ENCODE measurements at places on chromosomes 2 and 18.

DNA sequence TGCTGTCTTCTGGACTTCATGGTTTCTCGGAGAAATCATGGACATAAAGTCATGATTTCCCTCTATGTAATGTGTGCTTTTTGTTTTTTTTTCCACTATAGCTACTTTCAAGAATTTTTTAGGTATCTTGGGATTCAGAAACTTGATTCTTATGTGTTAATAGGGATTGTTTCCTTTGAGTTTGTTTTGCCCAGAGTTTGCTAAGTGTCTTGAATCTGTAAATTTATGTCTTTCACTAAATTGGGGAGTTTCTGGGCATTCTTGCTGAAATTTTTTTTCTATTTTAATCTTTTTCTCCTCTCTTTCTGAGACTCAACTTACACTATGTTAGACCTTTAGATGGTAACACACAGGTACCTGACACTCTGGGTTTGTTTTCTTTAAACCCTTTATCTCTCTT lies 182.7 kb downstream of the LAMA1 start:
- DNase-seq, result no peak

- DNase-seq, result no peak
Observed at GRCh38 chr2:56379066-56379465, 195.3 kb downstream of the CCDC85A start.

GRCh38 chr2:47230418-47230817 lies 75.3 kb upstream of the STPG4 start:
- no peak for DNase-seq

DNA sequence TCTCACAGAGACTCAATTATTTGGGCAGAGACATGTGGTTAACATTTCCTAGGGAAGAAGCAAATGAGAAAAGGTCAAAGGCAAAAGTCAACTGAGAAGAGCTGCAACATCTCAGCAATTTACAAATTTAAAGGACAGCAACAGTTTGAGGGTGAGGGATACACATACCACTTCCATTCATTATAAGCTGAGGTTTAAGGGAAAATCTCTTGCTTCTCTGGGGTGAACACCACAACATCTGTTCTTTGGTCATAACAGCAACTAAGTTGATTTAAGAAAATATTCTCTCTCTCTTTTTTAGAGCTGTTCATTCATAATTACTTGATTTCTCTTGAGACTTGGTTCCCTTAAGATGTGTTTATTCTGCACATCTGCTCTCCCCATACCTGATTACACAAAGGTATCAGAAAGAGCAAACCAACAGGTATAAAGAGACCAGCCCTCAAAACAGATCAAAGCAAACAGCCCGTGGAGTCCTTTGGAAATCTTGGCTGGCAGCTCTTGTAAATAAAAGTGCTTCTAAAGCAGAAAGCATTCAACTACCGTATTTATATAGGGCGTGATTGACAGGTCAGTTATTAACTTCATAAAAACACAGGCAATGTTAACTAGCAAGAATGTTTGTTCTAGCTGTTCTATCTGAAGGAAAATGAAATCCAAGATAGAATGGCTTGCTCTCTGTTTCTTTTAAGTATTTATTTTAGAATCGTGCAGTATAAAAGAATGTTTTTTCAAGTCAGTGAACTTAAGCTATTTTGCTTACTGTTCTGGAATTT lies 132.8 kb downstream of the THADA start:
- no peak for DNase-seq

DNA sequence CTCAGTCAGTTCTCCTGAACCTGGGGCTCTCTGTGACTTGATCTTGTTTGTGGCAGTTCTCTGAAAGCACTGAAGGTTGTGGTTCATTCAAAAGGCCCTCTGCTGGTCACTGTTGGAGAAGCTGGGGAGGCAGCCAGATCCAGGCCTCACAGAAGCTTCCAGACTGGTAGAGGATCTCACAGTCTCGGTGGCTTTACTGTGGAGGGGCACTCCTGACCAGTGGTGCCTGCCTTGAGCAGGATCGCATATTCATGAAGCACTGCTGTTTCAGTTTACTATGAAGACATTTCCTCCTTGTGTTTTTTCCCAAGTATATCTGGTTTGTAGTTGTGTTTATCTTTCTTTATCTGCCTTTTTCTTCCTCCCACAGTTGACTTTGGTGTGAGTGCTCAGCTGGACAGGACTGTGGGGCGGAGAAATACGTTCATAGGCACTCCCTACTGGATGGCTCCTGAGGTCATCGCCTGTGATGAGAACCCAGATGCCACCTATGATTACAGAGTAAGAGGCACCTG lies 133.9 kb downstream of the MAP4K4 start:
- DNase-seq, result peak; percentile 56

DNA sequence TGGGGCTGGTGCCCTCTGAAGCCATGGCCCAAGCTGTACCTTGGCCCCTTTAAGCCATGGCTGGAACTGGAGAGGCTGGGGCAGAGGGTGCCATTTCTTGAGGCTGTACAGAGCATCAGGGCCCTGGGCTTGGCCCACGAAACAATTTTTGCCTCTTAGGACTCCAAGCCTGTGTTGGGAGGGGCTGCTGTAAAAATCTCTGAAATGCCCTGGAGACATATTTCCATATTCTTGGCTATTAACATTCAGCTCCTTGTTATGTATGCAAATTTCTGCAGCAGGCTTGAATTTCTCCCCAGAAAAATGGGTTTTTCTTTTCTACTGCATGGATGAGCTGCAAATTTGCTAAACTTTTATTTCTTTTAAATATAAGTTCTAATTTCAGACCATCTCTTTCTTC lies 834.0 kb downstream of the DSC3 start:
- DNase-seq, result no peak

- no peak for DNase-seq
Observed at GRCh38 chr2:4265936-4266335, 562.6 kb downstream of the DCDC2C start.

DNA sequence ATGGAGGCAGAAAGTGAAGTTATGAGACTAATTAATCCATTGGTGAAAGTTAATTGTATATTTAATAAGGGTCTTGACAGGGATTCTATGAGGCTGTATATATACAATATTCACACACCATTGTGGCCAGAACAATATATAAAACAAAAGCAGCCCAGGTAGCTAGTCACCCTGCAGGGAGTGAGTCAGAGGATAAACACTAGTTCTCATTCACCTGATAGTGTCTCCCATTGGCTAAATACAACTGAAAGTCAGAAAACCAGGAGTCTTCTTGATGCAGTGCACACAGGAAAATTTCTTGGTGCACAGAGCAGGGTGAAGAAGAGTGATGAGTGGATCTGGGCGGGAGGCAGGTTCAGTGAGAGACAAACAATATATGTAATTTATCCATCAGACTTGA lies 465.2 kb downstream of the ERBB4 start:
- DNase-seq, result no peak

DNA sequence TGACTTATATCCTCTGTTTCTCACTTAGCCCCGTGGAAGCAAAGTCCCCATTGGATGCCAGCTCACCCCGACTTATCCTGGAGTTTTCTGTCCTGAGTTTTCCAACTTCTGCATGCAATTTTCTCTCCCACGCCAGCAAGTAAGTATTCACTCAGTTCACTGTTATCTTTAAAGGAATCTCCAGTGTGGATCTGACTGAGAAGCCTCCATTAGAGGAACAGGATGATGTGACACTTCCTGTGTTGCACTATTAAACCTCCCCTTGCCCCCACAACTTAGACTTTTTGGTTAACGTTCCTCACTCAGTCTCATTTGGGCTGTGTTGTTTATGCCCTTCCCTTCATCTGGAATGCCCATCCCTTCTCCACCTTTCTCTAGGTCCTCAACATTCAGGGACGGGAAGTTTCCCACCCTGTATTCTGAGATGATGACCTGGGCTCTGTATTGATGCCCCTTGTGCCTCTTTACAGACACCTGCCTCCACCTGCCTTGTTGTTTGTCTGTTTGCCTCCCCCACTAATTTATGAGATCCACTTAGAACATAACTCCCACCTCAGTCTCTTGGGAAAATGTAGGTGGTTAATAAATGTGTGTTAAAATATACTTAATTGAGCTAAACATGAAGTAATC lies 536.1 kb upstream of the RAB6C start:
- no peak for DNase-seq

DNA sequence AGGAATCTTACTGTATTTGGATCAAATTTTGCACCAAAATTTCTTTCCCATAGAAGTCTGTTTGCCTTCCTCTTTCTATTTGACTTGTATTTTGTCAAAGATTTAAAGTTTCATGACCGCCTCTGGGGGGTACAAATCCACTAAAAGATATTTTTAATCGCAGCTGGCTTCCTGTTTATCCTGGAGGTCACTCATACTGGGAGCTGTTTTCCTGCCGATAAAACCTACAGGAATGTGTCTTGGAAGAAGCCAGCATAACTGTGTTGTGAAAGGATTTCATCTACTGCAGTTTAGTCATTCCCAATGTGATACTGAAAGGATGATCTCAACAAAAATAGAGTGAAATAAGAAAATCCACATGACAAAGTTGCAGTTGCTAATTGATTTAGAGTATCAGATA lies 184.0 kb downstream of the RIT2 start:
- no peak for DNase-seq

DNA sequence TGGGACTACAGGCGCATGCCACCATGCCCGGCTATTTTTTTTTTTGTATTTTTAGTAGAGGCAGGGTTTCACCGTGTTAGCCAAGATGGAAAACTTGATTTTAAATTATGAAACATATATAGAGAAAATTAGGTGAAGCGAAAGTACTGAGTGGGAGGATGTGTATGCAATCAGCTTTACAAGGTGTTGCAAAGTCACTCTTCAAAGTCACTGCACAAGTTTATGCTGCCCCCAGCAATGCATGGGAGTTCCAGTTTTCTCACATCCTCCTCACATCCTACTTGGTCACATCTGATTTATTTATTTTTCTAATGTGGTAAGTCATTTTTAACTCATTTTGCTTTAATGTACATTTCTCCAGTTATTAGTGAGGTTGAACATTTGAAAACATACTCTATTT lies 49.2 kb upstream of the CHN1 start:
- no peak for DNase-seq
